Stimulated activated CD4-positive, alpha-beta T cell treated with anti-CD3 and anti-CD28 coated beads, Interleukin-15, amount 100 ng/mL, for 1 hour (primary cell): ENCODE measurements at places on chromosomes 6 and 20.

GRCh38 chr6:35141007-35141655 lies at the start of gene TCP11:
TCP11 (minus strand) TSS chr6:35141339; CDS start chr6:35140870, 469 bp downstream.
- DNase-seq: no peak

GRCh38 chr6:135412761-135413160 lies 84.8 kb downstream of the AHI1 start:
- no peak for DNase-seq

- DNase-seq: no peak
Measured at GRCh38 chr6:11804701-11805100, 26.1 kb upstream of the ADTRP start.

DNA sequence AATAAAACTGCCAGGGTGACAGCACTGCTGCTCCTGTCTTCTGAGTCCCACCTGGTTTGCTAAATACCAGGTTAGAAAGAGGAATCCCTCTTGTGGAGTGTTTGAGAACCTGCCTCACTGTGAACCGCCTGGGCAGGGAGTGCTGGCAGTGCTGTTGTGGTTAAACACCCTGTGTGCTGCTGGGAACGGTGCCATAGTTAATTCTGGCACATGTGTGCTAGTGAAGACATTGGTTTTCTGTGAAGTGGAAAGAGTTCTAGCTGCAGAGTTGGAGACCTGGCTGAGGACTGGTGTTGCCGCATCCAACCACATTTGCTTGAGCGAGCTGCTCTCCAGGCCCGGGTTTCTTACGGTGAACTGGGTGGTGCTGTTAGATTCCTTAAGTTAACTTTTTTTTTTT lies 72.7 kb downstream of the IGF2R start:
- no peak for DNase-seq

DNA sequence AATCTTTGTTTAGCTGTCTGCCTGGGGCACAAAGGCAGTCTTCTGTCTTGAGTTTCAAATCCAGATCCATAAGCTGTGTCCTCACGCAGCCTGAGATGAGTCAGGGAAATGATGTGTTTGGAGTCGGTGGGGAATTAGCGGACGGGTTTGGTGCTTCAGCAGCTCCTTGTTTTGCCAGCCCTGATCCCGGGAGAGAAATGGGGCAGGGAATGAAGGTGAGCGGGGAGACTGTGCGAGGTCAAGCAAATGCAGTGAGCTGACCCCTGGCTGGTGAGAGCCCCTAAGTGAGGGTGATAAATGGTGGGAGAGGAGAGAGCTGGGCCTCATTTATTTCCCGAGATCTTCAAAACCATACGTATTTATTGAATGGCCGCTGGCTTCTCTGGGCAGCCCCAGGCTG lies 21.6 kb downstream of the DUSP22 start:
- DNase-seq: no peak

DNA sequence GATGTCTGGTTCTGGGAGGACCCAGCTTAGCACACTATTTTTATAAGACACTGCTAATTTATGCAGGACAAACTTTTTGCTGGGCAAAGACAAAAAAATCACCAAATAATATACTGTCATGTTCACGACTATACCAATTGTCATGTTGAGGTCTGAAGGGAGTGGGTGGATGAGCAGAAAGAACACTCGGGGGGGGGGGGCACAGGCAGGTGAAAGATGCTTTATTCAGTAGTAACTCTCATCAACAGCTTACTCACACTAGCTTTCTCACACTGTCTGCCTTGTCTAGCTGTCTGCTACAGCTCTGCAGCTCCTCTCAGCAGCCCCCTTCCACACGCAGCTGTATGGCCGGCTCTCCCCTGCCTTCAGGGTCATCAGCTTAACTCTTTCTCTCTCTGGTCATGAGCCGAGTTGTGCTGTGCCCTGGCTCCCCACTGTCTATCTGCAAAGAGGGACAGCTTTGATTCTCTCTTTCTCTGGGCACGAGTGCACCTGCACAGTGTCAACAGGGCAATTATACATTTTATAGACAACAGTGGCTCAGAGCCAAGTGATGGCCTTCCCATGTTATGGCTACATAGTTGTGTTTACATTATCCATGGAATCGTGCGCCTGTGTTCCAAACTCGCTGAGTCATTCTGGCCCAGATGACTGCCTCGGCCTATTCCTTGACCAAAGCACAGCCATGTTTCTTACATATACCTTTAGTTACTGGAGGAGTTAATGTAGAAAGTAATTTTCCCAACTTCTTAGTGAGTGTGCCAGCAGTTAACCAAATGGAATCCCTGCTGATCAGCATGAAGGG lies 187.7 kb upstream of the PRSS16 start:
- no peak for DNase-seq

GRCh38 chr6:129124347-129124746 lies 241.4 kb downstream of the LAMA2 start:
- DNase-seq: no peak

DNA sequence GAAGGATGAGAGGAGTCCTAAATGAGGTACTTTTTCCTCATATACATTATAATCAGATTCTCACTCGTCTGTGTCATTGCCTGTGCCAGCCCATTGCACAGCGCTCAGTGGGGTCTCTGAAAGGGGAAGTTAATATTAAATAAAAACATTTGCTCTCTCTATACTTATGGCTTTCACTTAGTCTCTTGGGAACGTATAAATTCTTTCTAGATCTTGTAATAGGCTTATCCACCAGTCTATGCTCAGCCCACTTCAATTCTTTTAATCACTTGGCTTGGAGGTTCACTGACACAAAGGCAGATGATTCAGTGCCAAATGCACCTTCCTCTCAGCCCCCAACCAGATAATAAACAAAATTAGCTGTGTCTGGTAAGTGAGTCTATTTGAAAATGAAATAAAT lies 164.3 kb upstream of the OGFRL1 start:
- no peak for DNase-seq

DNA sequence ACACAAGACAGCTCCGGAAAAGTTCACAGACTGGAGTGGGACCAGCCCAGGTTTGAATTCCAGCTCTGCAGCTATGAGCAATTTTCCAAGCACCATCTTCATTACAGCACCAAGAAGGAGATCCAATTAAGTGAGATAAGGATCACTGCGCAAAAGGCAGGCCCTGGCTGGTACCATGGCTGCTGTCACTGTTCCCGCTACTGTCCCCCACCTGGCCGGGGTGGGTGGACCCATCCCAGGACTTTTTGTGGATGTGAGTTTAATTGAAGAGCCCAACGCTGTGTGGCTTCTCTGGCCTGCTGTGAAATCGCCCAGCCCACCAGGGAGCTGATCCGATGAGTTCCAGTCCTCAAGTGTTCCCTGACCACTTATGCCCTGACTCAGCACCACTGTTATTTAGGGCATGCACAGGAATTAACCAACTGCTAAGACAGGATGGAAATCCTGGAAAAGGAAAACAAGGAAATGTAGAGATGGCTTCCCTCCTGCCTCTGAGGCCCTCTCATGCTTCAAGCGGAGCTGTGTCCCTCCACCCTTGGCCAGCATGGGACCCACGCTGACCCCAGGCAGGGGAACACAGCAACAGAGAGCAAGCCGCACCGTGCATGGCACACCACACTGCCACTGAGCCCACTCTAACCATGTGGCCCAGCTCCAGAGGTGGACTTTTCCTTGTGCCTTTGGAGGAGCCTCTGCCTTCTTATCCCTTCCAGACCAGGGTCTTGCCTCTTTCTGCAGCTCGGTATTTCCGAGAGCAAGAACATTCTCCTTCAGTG lies 150.0 kb upstream of the CST7 start:
- no peak for DNase-seq

DNA sequence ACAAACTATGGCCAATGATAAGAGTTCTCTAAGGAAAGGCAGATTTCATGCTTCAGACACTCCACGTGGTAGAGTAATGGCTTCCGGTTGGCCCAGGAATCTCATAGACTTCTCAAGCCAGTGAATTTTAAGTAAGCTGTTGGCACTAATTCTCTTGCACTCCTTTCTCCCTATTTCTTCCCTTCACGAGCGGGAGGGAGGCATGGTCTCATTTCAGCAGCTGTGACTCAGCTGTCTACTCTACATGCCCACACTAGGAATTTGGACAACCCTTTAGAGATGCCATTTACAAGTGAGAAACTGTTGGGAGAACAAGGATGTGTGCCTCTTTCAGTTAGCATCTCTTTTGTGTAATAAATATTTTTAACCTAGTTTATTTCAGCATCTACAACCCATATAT lies 107.7 kb downstream of the PTPRK start:
- no peak for DNase-seq

DNA sequence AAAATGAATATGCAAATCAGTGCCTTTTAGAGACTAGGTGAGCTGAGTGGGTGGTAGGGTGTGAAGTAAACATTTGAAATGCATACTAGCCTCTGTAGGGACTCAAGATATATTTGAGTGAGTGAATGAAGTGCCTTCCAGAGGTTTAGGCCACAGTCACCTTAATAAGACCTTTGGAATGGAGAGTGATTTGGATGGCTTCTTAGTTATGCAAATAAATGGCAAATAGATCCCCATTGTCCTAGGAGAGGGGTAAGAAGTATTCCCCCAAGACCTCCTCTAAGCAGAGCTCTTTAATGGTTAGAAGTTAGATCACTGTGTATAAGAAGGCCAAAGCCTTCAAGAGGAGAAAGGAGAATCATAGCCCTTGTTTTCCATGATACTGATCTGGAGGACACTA lies 47.8 kb upstream of the IMPG1 start:
- no peak for DNase-seq

DNA sequence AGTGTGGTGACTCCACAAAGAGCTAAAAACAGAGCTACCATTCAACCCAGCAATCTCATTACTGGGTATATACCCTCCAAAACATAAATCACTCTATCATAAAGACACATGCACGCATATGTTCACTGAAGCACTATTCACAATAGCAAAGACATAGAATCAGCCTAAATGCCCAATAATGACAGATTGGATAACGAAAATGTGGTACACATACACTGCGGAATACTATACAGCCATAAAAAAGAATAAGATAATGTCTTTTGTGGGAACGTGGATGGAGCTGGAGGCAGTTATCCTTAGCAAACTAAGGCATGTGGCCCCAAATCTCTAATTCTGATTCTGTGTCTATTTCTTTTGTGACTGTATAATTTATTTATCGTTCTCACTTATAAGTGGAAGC lies 124.5 kb upstream of the PRND start:
- DNase-seq: no peak
